ENCODE measurements at places on chromosomes 2 and 18.

GRCh38 chr2:191122638-191123294, 28.0 kb downstream of the STAT4 start:
- no peak for DNase-seq

- no peak for DNase-seq
Observed at GRCh38 chr18:63283305-63284094, 36.1 kb downstream of the BCL2 start.

DNA sequence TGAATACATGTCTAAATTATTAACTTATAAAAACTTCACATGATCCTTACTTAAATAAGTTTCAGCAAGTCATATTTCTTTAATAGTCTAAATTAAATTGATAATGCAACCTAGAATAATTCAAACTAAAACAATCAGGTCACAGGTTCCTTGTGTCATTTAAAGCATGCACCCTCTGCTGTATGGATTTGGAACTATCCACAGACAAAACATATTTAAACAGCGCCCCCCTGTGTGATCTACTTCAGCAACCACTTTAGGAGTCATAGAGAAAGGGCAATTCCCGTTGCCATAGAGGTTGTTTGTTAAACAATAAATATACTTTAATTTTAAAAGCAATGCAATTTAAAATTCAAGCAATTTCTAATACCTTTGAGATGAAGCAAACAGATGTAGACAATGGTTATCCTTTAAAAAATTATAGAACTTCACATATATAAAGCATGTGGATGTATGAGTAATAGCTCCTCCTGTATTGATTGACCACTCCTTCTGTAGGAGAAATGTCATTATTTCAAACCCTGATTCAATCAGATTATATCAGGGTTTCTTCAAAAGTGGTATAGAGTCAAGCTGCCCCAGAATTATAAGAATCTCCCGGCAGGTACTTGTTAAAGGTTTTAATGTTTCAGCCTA, 21.2 kb downstream of the GRB14 start:
- DNase-seq, result no peak

DNA sequence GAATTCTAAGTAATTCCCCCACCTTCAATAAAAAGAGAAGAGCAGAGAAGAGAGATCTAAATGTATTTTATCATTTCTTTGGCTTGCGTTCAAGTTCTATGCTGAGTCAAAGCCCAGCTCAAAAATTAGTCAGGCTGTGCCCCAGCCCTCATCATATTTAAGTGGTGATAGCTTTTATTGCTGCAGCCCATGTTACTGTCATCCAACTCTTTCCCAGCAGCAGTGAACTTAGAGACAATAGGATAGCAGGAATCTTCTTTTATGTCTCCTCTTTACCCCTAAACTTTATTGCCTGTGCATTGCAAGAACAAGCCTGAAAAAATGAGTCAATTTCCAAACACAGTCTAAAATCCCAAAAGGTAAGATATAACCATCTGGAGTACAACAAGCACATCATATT, 1599.3 kb upstream of the PIK3C3 start:
- no peak for DNase-seq

- DNase-seq, result no peak
Observed at GRCh38 chr2:139165041-139165440, 384.9 kb upstream of the NXPH2 start.

GRCh38 chr2:190576573-190576972, 42.1 kb upstream of the NEMP2 start:
- no peak for DNase-seq

- no peak for DNase-seq
Observed at GRCh38 chr2:20588918-20589871, 61.7 kb downstream of the HS1BP3 start.

GRCh38 chr18:73283032-73283431, 415.2 kb upstream of the NETO1 start:
- DNase-seq, result no peak

DNA sequence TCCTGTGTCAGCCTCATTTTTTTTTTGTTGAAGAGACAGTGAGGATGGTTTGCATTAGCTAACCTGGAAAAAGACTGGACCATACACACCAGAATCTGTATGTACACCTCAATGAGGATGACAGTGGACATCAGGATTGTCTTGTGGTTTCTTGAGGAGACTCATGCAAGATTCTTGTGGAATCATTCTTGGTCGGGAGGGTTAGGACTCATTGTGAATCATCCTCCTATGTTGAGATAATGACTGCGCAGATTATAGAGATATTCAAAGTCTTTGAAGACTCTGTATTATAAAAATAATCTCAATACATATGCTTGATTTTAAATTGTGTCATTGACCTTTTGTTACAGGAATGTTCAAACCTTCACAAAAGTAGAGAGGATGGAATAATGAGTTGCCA, 49.1 kb upstream of the DOCK10 start:
- no peak for DNase-seq

DNA sequence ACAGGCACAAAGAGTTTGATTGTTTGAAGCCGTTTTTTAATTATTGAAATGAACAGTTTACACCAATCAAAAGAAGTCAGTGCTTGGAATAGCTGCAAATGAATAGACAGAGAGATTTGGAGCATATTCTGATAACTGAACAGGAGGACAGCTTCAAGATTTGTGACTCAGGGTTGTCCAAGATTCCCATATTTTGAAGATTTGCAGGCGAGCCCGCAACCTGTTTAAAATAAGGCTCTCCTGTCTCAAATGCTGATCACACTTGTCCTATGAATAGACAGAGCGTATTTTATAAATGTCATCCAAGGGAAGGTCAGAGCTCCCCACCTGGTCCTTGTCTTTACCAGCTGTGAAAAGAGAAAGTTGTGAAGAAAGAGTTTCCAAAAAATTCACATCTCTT, 198.7 kb downstream of the RNF144A start:
- DNase-seq, result no peak

DNA sequence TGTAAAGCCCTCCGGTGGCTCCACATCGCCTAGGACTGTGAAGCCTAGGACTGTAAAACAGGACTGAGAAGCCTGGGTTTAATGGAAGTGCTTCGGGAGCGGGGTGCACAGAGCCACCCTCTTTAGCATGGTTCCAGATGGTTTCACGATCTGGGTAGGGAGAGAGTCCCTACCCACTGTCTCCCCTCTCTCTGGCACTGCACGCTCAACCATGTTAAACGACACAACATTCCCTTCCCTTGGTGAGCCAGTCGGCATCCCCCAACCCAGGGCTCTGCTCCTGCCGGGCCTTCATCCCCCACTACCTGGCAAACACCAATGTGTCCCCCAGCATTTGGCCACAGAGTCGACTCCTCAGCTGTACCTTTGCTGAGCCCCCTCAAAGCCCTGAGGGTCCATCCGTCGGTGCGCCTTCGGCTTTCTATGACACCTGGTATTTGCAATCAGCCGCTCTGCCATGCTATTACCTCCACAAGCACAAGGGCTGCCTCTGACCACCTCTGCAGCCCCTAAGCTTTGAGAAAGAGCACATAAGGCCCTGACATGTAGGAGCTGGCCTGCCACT, 1.1 kb downstream of the COPS9 start:
- DNase-seq, result no peak

GRCh38 chr2:173858291-173858731, 106.9 kb downstream of the SP3 start:
- DNase-seq, result no peak

DNA sequence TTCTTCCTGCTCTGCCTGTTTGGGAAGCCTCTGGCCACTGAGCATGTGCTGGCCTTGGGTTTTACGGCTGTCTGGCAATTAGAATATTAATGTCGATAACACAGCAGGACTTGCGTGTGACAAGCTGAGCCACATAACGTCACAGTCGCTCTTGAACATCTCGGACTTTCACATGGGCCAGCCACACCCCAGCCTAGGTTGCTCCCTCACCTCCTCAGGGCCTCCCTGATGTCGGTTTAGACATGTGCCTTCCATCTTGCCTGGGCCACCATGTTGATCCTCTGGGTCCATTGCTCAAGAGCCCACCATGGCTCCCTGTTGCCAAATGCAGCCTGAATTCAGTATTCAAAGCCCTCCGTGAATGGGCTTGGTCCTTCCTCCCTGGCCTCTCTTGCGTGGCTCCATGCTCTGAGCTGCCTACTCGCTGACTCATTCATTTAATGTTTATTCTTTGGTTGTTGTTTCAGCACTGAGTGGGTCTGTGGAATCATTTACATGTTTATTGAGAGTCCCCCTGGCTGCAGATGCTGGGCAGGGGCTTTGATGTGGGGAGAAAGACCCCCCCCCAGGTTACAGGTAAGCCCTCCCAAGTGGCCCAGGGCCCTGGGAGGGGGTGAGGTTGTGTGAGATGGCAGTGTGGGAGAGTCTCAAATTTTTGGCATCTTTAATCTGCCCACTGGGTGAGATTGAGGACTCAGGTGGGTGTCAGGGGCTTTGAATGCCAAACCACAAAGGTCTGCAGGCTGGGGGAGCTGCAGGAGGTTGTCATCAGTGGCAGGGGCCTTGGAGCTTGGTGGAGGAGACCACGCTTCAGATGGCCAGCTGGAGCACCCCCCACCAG, 62.0 kb downstream of the ODC1 start:
- DNase-seq, result no peak
